ENCODE measurements at places on chromosomes 1 and 21.

DNA sequence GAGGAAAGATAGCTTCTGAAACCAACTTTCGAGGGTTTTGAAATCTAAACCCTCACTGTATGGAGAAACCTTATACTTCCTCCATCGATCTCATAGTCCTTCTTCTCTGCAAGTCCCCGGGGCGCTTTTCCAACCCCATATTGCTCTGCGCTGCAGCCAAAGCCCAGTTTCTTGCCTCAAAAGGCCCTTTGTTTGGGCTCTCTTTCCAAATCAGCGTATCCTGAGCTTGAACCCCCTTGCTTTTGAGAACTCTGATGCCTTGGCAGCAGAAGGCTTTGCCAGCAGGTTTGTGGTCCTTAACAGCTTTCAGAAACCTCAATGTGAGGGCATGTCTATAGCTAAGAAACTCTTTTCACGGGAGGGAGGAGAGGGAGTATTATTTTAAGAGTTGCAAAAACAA, 21.6 kb downstream of the PLPP3 start:
- DNase-seq = no peak

GRCh38 chr21:31530364-31530763, 129.1 kb upstream of the SOD1 start:
- DNase-seq = no peak

DNA sequence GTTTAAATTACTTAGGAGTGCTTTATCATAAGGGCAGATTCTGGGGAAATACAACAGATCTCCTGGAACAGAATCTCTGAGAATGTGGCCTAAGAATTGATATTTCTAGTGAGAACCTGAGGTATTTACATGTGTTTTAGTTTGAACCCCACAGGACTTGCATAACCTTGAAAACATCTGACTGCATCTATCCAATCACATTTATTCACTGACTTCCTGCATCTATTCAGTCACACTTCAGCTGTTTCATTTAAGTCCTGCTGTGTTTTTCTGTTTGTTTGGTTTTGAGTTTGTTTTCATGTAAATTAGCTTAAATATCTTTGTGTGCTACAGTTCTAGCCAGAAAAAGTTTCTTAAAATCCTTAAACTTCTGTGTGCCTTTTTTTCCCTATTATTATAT, 1260.7 kb downstream of the PLA2G4A start:
- no peak for DNase-seq

- DNase-seq = no peak
Observed at GRCh38 chr1:170310951-170311350, 165.2 kb downstream of the NTMT2 start.

DNA sequence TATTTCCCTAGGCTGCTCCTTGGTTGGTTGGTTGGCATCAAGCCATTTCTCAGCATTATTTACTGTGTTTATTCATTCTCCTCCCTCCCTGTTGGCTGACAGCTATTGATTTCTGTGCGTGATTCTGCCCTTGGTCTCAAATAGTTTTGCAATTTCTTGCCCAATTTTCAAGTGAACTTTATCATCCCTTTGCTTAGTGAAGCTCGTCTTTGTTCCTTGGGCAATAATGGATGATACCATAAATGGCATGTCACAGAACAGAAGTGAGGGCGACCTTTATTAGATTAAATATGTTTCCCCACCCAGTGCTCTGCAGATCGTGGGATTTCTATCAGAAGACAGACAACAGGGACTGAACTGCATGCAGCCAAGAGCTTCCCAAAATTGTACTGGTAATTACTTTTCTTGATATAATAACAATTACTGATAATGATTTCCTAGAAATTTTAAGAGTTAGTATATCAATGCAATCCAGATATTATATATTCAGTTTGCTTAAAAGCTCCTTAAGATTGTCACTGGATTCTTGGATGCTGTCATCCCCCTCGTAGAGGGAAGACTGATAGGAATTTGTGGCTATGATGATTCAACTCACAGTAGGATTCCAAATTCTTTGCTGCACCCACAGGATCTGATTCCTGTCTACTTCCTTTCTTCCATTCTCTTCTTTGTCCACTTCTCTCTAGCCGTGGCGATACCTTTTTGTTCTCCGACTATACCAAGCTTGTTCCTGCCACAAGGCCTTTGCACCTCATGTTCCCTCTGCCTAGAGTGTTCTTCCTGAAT, 122.1 kb upstream of the KAZN start:
- DNase-seq = no peak

DNA sequence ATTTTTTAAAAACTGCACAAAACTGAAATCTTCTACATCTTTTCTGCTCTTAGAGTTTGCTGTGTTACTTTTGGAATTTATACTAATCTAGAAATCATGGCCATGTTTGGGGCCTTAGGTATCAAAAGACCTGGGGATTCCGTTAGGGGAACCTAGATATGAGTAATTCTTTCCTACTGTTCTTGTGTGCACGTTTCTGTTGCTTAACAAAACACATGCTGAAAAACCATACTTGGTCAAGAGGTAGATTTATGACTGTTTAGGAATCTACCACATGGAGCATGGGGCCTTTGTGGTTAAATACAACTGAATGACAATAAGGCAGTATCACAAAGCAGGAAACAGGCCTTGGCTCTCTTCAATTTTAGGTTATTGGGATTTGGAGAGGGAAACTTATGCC, 291.9 kb upstream of the USP25 start:
- no peak for DNase-seq

DNA sequence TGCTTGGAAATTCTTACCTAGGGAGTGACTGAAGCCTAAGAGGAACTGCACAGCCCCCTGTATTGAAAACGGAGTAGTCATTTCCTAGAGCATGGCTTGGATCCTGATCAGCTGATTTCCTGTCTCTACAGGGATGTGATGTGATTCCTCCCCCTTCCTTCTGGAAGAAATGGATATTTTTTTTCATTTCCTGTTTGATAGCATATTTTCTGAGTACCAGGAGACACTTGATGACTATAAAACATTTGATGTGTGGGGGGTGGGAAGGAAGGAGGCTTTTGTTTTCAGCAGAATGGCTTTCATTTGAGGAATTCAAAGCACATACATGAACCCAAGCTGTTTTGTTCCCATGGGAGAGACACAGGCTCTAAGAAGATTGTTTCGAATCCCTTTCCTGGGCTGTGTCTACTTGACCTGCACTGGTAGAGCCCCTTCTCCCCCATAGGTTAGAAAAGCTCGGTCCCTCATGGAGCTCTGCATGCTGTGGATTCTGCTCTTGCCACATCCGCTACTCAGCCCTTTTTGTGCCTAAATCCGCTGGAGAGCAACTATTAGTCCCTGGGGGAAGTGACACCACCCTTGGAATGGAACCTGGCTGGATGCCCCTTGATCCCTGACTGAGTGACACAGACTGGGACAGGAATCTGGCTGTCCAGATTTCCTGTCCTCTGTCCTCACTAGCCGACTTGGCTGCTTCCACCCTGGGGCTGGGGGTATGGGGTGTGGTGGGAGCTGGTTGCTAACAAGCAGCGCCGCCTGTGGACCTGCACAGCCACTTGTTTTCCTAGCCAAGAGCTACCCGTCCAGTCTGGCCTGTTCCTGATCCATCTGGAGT, 71.8 kb upstream of the MACF1 start:
- no peak for DNase-seq

- no peak for DNase-seq
Observed at GRCh38 chr1:70675737-70676156, 264.7 kb downstream of the CTH start.

All from keratinocyte (primary cell).